CD4-positive, alpha-beta T cell treated with Interferon gamma for 1 hour (primary cell): ENCODE measurements at places on chromosomes 1 and 21.

DNA sequence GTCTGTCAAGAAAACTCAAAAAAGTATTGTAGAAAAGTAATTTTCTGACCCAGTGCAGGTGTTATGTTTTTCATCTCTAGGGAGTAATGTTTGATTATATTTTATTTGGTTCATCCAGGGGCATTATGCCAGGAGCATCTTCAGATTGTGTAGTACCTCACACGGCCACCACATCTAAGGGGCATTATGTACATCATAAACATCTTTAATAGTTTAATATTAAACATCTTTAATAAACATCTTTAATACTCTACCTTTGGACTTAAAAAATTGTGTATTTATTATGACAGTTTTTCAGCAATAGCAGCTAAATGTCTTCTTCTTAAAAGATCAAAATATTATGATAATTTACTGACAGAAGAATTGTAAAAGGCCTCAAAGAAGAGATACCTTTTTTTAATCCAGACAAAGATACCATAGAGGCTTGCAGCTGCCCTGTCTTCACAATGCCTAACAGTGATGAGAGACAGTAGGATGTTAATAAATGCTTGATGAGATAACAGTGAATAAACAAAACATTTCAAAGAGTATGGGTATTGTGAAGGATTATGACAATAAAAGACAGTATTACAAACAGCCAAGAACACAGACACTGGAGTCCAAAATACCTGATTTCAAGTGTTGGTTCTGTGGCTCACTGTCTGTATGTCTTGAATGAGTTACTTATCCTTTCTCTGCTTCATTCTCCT lies 240.9 kb upstream of the ADGRL2 start:
- DNase-seq = no peak

GRCh38 chr1:111734856-111735255 lies 4.3 kb downstream of the INKA2 start:
- DNase-seq = no peak

DNA sequence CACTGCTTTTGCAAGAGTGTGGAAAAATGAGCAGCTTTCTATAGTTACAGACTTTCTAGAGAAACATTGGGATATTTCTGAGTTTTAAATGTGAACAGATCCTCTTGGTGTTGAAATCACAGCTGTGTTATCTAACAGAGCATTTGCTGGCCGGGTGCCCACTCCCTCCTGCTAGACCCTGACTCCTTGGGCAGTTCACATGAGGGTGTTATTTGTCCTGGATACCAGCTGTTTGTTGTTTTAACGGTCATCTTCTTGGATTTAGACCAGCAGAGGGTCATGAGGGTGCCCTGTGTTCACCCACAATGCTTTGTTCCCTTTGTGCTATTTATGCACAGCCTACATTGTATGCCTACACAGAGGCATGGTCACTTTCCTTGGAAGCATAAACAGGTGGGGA lies 67.1 kb downstream of the CENPF start:
- DNase-seq = no peak

DNA sequence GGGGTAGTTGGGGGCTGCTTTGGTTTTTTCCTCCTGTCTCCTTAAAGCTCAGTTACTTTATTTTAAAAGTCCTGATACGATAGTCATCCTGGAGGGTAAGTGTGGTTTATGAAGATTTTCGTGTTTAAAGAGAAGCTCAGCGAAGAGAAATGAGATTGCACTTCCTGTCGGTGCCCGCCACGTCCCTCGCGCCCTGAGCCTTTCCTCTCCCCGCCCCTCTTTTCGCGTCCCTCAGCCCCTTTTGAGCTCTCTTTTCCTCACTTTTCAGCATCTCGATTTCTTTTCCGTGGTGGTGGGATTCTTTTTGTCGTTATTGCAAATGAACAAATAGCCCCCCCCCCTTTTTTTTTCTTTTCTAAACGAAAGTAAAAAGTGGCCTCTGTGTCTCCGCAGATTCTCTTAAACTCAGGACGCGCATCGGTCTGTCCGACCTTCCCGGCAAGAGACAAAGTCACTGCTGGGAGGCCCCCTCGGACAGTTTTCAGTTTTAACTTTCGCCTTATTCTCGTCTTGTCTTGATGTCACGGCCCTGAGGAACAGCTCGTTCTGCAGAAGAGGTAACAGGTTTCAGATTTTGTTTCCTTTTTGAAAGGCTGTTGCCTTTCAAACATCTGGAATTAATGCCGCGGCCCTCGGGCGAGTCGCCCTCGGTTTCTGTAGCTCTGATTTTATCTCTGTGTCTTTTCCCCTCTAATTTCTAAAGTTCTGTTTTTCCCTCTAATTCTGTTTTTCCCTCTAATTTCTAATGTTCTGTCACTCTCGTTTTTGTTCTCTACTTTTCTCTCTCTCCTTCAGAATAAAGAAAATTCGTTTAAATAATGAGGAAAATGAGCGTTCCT lies 1.0 kb upstream of the DMRTA2 start:
- no peak for DNase-seq

DNA sequence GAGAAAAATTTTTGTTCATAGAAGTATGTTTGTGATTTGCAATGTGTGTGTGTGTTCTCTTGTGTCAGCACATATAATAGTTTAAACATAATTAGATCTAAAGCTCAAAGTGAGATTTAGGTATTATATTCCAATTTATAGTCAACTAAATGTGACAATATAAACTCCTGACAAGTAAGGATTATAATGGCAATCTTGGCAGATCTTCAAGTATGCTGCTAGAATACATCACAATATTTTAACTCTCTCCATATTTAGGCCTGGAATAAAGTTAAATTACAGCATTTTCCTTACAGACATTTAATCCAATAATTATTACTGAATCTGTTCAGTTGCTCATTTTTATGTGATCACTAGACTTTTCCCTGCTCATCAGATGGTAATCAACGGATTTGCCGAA lies 65.8 kb downstream of the LYPLAL1 start:
- no peak for DNase-seq

DNA sequence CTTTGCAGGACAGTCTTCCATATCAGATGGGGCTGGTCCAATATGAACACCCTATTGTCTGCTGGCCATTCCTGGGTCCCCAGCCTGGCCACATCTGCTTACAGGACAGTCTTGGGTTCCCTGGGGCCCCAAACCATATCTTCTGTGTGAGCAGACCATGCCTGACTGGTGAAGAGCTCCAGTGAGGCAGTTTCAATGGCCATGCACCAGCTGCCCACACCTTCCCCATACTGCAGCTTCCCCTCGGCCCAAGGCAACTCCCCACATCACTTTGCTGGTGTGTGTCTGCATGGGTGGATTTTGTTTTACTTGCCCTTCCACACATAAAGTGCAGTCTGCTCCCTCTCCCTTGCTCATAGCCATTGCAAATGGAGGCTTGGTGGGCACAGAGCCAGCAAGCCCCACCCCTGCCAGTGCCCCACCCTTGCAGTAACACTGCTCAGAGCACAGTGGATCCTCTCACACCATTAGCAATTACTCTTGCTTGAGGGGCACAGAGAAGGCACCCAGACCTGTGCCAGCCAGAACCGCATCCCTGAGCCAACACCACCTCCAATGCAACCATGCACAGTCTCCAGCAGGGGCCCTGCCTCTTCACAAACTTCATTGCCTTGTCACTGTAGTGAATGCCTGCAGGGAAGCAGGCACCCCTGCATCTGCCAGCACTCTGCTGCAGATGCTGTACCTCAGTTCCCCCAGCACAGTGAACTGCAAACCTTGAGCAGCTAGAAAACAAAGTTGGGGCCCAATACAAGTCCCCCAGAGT lies 474.5 kb upstream of the BEND5 start:
- DNase-seq = no peak

DNA sequence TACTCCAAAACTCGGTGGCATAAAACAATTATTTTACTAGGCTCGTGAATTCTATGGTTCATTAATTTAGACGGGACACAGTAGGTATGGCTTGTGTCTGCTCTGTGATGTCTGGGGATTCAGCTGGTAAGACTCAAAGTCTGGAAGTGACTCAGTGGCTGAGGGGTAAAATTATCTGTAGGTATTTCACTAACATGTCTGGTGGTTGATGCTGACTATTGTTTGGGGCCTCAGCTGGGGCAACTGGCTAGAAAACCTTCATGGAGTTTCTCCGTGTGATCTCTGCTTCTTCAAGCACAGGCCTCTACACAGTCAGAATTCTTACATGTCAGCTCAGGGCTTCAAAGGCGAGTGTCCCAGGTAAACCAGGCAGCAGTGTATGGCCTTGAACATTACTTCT lies 41.2 kb upstream of the KLF17 start:
- DNase-seq = no peak

DNA sequence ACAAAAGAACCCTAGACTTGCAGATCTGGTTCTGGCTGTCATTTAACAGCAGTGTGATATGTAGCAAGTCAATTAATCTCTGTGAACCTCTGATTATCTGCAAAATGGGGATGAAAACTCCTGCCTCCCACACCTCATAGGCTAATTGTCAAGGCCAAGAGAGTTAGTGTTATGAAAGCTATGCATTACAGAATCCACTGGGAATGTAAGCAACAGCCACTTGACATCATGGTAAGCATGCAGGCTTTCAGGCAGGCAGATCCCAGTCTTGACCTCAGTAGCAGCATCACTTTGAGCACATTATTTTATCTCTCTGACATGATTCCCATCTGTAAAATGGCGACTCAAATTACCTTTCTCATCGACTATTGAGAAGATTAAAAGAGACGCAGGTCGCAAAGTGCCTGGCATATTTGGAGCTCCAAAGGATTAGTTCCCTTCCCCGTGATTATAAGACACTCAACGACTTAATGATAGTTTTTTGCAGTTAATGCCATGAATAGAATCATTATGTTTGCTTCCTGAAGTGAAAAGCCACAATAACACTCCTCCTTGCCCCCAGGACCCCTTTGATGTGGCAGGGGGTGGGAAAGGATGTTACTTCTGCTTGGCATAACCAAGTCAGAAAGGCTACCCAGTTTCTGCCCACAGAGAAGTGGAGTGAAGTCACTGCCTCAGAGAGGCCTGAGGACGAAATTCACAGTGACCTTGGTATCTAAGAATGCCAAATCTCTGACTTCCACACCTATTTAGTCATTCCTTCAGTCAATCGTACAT lies 273.0 kb upstream of the NFIA start:
- no peak for DNase-seq

GRCh38 chr1:155514582-155515187 lies 47.9 kb downstream of the ASH1L start:
- DNase-seq = no peak

GRCh38 chr1:160460214-160460642 lies 59.9 kb downstream of the VANGL2 start:
- no peak for DNase-seq

- DNase-seq = no peak
Observed at GRCh38 chr1:12202190-12202497, 27.7 kb upstream of the VPS13D start.
